ENCODE measurements at places on chromosomes 2 and 18. TPM values are rescaled to one million over a fixed set of nuclear protein-coding genes. Genes with fewer than 3 reads are reported as not detected.

- peak; percentile 15 for DNase-seq
Measured at GRCh38 chr2:85792783-85793441, 39.1 kb downstream of the ATOH8 start.

DNA sequence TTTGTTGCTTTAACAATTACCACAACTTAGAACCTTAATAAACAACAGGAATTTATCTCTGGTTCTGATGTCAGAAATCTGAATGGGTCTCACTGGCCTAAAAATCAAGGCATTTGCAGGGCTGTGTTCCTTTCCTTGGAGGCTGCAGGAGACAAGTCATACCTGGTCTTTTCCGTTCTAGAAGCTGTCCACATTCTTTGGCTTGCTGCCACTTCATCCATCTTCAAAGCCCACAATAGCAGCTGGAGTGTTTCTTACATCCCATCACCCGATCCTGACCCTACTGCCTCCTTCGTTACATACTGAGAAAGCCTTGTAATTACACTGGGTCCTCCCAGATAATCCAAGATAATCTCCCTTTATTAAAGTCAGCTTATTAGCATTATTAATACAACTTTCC is 18.1 kb downstream of the NETO1 start:
- DNase-seq: no peak

- DNase-seq: no peak
Measured at GRCh38 chr2:38692636-38693318, 26.9 kb downstream of the GALM start.

DNA sequence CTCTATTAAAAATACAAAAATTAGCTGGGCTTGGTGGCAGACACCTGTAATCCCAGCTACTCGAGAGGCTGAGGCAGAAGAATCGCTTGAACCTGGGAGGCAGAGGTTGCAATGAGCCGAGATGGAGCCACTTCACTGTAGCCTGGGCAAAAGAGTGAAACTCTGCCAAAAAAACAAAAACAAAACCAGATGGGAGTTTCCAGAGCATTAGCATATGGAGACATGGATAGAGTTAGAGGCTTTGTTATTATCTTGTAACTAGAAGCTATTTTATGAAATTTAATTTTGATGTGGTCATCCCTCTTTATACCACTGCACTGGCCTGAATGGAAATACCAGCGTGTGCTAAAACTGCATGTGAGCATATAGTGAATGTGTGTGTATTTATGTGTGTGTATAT is 58.9 kb downstream of the TRAPPC8 start:
- DNase-seq: no peak

DNA sequence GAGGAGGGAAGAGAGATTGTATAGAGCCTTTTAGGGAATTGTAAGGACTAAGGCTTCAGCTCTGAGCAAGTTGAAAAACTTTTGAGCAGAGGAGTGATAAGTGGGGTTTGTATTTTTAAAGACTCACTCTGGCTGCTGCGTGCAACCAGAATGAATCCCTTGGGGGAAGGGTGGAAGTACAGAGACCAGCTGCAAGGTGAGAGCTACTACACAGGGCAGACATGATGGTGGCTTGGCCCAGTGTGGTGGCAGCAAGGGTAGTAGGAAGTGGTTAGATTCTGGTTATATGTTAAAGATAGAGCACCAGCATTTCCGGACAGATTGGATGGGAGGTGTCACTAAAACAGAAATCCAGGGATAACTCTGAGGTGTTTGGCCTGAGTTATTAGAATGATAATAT is 10.1 kb upstream of the SESTD1 start:
- no peak for DNase-seq

GRCh38 chr2:105220604-105221003 is 20.9 kb upstream of the GPR45 start:
- DNase-seq: no peak

STEAP3 gene
- total RNA-seq: 7.7 TPM

ALPG gene
- not detected for total RNA-seq

All from left cardiac atrium (tissue), 4 donors.